ENCODE measurements at places on chromosomes 2 and 18.

GRCh38 chr2:47819834-47820233 lies 36.9 kb downstream of the MSH6 start:
- no peak for DNase-seq

DNA sequence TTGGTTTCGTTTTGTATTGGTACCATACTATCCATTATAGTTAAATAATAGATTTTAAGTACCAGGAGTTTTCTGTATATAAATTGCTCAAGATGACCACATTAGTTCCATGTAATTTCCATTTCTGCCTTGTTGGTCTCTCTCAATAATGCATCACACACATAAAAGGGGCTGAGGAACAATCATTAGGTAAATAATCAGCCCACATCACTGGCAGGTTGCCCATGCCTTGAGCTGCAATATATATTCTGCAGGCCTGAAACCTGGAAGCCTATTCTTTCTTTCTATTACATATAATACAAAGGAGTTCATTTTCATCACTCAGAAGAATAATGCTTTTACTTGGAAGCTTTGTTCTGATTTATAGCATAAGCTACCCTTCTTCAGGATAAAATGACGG lies 616.1 kb upstream of the PKDCC start:
- no peak for DNase-seq

DNA sequence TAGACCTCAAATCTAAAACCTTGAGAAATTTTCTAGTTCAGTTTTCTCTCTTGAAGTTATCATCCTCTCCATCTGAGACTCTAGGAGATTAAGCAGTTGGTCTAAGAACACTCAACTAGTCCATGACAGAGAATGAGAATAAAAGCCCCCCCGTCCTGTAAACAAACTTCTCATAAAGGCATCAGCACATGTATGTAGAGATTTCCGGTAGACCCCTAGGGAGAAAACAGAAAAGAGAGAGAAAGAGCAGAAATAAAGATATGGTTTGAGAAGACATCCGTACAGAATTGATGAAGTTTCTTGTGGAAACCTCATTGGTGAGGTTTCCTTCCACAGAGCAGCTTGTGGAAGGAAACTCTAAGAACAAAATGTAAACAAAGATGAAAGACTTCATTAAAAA lies 3.2 kb upstream of the GPR155 start:
- no peak for DNase-seq

- no peak for DNase-seq
Measured at GRCh38 chr2:179692610-179693009, 168.8 kb downstream of the ZNF385B start.

DNA sequence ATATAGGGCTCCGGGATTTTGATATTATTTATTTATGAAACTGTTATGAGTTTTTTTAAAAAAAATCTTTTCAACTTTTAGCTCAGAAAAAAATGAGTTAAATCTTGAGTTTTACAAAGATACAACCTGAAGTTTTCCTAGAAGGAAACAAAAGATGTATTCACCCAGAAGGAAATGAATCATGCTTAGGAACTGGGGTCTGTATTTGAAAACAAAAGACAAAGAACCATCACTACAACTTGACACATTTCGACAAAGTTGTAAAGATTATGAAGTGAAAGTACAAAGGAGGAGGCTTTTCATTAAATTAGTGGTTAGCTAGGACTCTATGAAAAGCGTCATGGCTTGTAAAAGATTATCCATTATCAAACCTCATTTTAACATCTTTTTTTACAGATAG lies 143.3 kb downstream of the PDE1A start:
- DNase-seq: no peak

DNA sequence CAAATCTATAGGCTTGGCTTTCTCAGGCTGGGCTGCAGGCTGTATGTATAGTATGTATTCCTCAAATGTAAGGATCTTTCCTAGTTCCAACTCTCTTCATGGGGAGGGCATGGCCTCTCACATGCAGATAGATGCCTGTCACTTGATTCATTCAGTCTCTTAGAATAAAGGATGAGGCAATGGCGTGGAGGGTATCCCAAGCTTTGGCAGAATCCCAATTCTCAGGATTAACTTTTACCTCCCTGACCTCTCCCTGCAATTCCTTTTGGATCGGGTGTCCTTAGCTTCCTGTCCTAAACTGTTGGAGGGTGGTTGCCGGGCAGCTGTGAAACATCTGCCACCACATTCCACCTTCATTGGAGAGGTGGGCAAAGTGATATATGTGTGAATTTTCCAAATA lies 80.3 kb downstream of the INSIG2 start:
- no peak for DNase-seq

- DNase-seq: no peak
Measured at GRCh38 chr18:39347701-39348100, 1782.1 kb upstream of the CELF4 start.

GRCh38 chr2:207791579-207792243 lies 22.0 kb upstream of the FZD5 start:
- DNase-seq: no peak

- DNase-seq: no peak
Measured at GRCh38 chr2:102420290-102420689, 2.7 kb upstream of the IL18RAP start.

- no peak for DNase-seq
Measured at GRCh38 chr2:1582891-1583341, 161.4 kb downstream of the PXDN start.

DNA sequence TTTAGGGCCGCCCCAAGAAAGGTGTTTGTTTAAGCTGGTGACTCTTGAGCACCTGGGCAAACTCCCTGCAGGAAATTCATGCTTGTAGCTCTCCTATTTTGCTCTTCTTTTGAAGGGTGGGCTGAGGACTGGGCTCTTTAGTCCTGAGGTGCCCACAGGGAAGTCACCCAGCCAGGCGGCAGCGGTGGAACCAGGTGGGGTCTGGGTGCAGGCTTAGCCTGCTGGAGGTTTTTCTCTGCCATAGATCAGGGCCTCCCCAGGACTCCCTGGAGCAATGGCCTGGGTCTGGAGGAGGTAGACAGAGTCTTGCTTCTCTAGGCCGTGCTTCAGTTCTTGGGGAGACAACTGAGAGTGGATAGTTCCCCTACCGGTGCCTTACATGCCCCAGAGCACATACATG lies 99.9 kb downstream of the CLIP4 start:
- DNase-seq: no peak

DNA sequence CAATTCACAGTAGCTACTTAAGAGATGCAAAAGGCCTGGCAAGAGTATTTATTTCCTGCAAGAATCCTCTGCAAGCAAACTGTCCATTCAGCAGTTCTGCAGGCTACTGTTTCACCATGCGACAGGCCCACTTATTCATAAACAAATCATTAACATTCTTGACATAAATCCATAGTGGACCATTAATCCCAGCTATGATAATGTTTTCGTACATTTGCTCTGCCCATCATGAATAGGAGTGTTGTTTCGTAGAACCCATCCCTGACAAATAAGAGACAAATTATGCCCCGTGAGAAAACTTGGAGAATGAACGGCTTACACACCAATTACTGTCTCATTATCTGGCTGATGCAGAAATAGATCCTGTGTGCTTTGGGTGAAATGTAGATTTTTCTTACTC lies 65.4 kb downstream of the PID1 start:
- no peak for DNase-seq

DNA sequence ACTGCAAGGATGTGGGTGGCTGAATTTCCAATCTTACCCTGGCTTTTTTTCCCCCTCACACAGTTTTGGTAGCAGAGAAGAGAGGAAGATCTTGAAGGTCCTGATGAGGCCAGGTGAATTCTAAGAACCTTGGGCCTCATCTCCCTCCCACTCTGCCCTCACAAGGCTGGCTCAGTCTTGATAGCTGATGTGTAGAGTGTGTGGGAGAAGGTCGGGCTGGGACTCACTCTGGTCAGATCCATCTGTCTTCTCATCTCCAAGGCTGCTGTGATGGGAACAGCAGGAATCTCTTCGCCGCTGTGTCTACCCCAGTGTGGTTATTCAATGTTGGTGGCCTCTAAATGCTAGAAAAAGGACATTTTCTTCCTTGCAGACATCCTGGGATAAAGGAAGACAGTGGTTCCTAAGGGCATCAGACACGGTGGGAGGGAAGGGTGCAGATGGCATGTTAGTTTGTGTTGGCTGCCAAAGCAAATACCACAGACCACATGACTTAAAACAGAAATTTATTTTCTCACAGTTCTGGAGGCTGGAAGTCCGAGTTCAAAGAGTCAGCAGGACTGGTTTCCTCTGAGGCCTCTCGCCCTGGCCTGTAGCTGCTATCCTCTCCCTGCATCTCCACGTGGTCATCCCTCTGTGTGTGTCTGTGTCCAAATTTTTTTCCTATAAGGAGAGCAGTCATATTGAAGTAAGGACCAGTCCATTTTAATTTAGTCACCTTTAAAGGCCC lies 37.6 kb upstream of the MGAT4A start:
- no peak for DNase-seq

- DNase-seq: no peak
Measured at GRCh38 chr2:126652323-126652891, 3.6 kb upstream of the GYPC start.

DNA sequence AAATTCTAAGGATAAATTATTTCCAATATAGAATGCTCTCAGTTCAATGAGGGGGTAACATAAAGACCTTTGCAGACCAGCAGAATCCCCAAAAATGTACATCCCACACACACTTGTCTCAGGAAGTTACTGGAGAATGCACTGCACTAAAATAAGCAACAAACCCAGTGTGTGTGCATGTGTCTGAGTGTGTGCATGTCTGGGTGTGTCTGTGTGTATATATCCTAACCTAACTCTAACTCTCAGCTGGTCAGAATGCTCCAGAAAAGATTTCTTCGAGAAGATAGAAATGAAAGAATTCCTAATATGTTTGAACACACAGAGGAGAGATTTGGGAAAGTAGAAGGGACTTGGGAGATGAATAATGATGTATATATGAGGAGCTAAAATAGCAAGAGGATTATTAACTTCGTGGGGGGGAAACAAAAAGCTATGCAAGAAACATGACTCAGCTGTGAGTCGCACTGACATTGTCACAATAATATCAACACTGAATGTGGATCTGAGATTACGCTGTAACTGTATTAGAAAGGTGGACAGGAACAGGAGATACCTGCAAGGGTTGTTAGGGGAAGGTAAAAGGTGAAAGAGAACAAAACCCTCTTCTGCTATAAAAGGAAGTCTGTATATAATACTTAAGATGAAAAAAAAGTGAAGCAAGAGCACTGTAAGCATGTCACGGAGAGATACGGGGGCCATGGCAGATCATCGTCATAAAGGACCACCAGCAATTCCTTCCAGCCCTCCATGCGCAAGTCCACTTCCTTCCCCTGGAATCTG lies 11.1 kb downstream of the COLEC12 start:
- DNase-seq: no peak

DNA sequence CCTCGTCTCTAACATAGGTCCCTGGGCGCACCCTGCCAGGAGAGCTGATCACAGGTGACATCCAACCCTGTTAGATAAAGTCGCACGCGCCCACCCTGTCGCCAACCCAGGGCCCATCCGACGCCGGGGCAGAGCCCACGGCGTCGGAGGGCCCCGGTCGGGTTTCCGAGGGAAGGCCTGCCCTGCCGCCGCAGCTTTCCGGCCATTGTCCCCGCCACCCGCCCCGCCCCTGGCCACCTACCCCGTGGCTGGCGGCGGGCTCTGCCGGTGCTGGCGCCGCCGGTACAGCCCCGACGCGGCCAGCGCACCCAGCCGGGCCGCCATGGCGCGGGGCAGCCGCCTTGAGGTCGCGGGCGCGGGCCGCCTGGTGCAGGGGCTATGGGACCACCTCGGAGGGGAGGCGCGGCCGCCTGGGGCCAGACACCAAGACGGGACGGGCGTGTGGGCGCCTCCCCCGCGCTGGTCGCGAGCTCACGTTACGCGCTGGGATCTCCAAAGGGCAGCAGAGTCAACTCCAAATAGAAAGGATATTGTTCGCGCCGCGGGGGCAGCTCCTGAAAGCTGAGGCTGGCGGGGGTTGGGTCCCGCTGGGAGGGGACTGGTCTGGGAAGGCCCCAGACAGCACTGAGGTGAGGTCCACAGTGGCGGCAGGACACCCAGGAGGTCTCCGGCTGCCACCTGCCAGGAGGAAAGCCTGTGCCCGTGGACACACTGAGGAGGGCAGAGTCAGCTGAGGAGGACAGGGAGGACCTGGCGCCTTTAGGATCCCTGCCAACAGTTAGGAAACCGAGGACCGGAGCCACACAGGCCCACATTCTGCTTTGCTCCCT lies 11.1 kb downstream of the LIMS2 start:
- no peak for DNase-seq

GRCh38 chr2:157845081-157845480 lies 31.0 kb downstream of the ACVR1 start:
- DNase-seq: no peak

DNA sequence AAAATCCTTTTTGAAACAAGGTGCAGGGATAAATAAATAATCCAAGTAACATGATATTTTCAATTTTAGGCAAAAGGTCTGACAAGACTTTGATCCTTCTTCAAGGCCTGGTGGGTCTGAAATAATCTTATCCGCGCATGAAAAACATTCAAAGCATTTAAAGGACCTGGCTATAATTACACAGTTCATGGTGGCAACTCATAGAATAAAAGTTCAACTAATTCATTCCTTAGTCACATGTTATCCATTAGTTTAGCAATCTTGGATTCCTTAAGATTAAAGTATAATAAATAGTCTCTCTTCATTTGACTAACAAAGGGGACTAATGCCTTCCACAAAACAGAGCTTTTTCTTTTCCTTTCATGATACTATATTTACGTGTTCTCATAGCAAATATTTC lies 21.0 kb upstream of the SLC38A11 start:
- DNase-seq: no peak

DNA sequence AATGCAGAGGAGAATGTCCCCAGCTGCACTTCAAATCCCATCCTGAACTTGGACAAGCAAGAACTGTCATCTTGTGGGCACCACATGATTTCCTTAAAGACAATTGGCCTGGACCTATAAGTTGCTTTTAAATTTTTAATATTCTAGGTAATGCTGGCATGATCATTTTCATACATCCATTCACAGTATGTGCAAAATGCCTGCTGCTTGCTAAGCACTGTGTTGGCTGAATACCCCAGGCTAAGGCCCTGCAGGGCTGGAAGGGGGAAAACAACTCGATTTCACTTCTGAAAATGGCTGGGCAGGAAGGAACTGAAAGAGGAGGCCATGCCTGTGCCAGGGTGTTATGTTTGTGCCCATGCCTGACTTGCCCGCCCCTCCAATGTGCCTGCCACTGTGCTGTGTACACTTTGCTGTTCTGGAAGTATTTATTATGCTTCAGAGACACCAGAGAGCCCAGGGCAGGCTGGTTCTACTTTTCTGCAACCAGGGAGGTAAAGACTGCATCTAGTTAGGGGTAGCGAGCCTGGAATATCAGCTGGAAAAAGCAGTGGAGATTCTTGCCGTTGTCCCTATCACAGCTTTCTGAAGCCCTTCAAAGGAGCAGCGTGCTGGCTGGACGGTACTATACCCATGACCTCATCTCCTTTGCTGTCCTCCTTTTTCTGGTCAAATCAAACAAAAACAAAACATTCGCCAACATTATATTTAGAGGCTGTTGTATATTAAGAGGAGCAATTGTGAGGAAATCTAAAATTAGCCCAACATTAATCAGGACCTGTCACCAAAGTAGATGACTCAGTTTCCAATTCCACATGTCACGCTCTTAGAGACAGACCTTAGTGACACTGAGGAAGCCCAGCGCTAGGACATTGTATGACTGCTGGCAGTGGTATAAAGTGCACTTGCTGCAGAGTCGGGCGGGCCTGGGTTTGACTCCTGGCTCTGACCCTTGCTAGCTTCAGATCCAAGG lies 158.1 kb downstream of the DDX1 start:
- no peak for DNase-seq

GRCh38 chr2:46805401-46805951 lies 110.1 kb downstream of the MCFD2 start:
- no peak for DNase-seq

- DNase-seq: no peak
Measured at GRCh38 chr2:20443276-20443920, 3.5 kb upstream of the RHOB start.
